ENCODE measurements at places on chromosomes 16 and 17. TPM values are rescaled to one million over a fixed set of nuclear protein-coding genes. Genes with fewer than 3 reads are reported as not detected.

GRCh38 chr17:76240461-76241203 lies at the start of gene RNF157:
RNF157 (minus strand) TSS chr17:76240493; CDS start chr17:76240240, 253 bp downstream.
- no peaks in the 10 kb centered on the region for H3K36me3 ChIP-seq
- H3K27me3 ChIP-seq = no peaks in the 10 kb centered on the region
- no peaks in the 10 kb centered on the region for H3K4me1 ChIP-seq
- peak; percentile 60 for DNase-seq
- peak within 1 kb of the TSS; percentile 67 for H3K4me3 ChIP-seq

DNA sequence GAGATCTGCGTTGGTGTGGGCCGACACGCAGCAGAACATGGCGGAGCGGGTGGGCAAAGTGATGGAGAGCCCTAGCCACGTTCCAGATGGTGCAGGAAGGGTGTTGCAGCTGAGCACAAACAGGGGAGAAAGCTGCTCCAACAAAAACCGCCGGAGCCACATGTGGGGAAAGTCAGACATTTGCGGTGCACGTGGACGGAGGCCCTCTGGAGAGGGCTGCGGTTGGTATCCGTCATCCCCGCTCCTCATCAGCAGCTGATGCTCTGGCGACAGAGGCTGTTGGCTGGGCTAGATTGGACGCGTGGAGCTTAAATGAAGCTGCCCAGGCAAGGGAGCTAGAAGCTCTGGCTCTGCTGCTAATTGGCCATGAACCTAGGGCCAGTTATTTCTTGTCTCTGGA lies 43.5 kb upstream of the ADCY9 start:
- H3K36me3 ChIP-seq = no peaks in the 10 kb centered on the region
- no peak overlapping the region for H3K27ac ChIP-seq
- H3K27me3 ChIP-seq = no peaks in the 10 kb centered on the region
- no peaks in the 10 kb centered on the region for H3K4me1 ChIP-seq

DNA sequence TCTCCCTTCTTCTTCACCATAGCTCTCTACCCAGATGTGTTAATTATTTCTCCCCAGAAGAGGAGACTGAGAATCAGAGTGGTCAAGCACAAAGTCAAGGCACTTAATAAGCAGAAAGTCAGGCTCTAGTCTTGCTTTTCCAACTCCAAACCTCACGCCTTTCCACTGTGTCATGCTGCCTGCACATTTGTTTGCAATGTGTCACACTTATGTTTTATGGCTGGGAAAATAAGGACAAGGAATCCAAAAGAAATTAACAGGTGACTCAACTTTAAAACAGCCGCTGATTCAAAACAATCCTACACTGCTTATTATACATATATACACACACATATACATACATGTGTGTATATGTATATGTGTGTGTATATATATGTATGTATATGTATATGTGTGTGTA lies 255.7 kb upstream of the DYNLRB2 start:
- H3K36me3 ChIP-seq = no peaks in the 10 kb centered on the region
- DNase-seq = no peak
- H3K4me1 ChIP-seq = no peaks in the 10 kb centered on the region
- H3K4me3 ChIP-seq = no peak overlapping the region
- no peaks in the 10 kb centered on the region for H3K27me3 ChIP-seq

GRCh38 chr17:29732209-29732608 lies 109.5 kb upstream of the CORO6 start:
- no peak for DNase-seq
- no peaks in the 10 kb centered on the region for H3K4me1 ChIP-seq
- no peaks in the 10 kb centered on the region for H3K36me3 ChIP-seq
- no peaks in the 10 kb centered on the region for H3K27me3 ChIP-seq
- H3K4me3 ChIP-seq = no peak overlapping the region
- H3K27ac ChIP-seq = no peak overlapping the region

DNA sequence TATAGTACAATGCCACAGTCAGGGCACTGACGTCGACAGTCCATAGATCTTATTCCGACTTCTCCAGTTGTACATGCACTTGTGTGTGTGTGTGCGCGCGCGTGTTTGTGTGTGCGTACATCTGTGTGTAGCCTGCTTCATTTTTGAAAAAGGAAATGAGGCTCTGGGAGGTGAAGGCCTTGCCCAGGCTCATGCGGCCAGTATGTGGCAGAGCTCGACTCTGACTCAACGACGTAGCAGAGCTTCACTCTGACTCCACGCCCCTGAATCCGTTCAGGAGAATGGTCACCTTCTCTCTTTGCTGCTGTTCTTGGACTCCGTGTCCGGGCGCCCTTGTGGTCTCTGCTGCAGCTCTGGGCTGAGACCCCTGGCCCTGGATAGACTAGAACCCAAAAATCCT lies 81.6 kb upstream of the CIBAR2 start:
- H3K27me3 ChIP-seq = no peaks in the 10 kb centered on the region
- H3K36me3 ChIP-seq = no peaks in the 10 kb centered on the region

GRCh38 chr16:78583441-78583840 lies 484.0 kb downstream of the WWOX start:
- no peaks in the 10 kb centered on the region for H3K36me3 ChIP-seq
- no peaks in the 10 kb centered on the region for H3K4me1 ChIP-seq
- H3K27ac ChIP-seq = no peak overlapping the region

DNA sequence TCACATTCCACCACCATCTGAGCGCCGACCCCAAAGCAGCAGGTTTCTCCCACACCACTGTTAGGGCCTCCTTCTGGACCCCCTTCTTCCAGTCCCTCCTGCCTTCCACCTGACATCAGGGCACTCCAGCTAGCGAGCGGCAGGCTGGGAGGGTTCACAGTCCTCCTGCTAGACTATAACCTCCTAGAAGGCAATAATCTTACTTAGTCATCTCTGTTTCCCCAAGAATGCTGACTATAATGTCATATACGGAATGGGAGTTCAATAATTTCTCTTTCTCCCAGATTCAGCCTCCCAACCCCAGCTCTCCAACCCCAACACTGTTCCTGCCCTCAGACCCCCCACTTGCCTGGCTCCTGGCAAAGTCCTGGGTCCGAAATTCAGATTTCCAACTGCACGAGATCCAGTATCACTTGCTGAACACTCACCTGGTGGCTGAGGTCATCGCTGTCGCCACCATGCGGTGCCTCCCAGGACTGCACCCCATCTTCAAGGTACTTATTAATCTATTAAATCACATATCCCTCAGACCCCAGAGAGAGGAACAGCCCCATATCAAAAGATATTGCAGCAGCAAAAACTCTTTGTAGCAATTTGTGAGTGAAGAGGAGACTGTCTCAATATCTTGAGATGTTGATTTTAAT lies 5.6 kb downstream of the ALOX12 start:
- H3K4me1 ChIP-seq = peaks cover 2% of the 10 kb centered on the region
- H3K27me3 ChIP-seq = no peaks in the 10 kb centered on the region
- DNase-seq = no peak
- no peaks in the 10 kb centered on the region for H3K36me3 ChIP-seq

GRCh38 chr16:17369421-17370222 lies 101.1 kb downstream of the XYLT1 start:
- H3K4me1 ChIP-seq = peaks cover 8% of the 10 kb centered on the region
- DNase-seq = peak; percentile 64
- H3K27me3 ChIP-seq = no peaks in the 10 kb centered on the region
- H3K36me3 ChIP-seq = no peaks in the 10 kb centered on the region

GRCh38 chr16:1082266-1082951 lies 9.9 kb downstream of the SSTR5 start:
- peaks cover 18% of the 10 kb centered on the region for H3K27me3 ChIP-seq
- no peak overlapping the region for H3K27ac ChIP-seq
- H3K4me3 ChIP-seq = no peak overlapping the region
- H3K36me3 ChIP-seq = no peaks in the 10 kb centered on the region
- peaks cover 3% of the 10 kb centered on the region for H3K4me1 ChIP-seq

GRCh38 chr17:80566054-80566400 lies 21.4 kb downstream of the RPTOR start:
- no peaks in the 10 kb centered on the region for H3K4me1 ChIP-seq
- H3K4me3 ChIP-seq = no peak overlapping the region
- no peaks in the 10 kb centered on the region for H3K27me3 ChIP-seq
- no peak for DNase-seq
- H3K27ac ChIP-seq = no peak overlapping the region
- H3K36me3 ChIP-seq = no peaks in the 10 kb centered on the region

GRCh38 chr17:36673637-36674277 lies 72.4 kb downstream of the MRM1 start:
- H3K36me3 ChIP-seq = no peaks in the 10 kb centered on the region
- H3K4me1 ChIP-seq = no peaks in the 10 kb centered on the region
- DNase-seq = no peak
- H3K27me3 ChIP-seq = no peaks in the 10 kb centered on the region

DNA sequence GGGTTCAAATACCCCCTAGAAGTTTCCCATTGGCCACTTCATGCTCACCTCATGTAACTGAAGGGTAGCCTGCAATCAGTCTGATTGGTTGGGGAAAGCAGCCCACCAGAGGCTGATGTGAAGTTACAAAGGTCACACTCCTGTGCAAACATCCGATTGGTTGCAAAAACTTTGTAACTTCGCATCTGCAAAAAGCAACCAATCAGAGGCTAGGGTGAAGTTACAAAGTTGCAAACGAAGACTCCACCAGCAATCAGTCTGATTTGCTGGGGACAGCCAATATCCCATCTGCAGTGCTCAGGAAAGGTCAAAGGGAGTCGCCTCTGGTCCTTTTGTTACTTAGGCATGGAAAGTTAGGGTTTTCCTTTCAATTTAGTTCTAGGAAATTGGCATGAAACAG lies 40.1 kb downstream of the TAOK1 start:
- H3K4me1 ChIP-seq = peaks cover 4% of the 10 kb centered on the region
- DNase-seq = no peak
- no peaks in the 10 kb centered on the region for H3K27me3 ChIP-seq
- no peak overlapping the region for H3K27ac ChIP-seq
- H3K36me3 ChIP-seq = no peaks in the 10 kb centered on the region

GRCh38 chr17:51629232-51629631 lies 368.9 kb downstream of the UTP18 start:
- no peaks in the 10 kb centered on the region for H3K4me1 ChIP-seq
- no peak overlapping the region for H3K27ac ChIP-seq
- no peak overlapping the region for H3K4me3 ChIP-seq
- H3K27me3 ChIP-seq = no peaks in the 10 kb centered on the region

DNA sequence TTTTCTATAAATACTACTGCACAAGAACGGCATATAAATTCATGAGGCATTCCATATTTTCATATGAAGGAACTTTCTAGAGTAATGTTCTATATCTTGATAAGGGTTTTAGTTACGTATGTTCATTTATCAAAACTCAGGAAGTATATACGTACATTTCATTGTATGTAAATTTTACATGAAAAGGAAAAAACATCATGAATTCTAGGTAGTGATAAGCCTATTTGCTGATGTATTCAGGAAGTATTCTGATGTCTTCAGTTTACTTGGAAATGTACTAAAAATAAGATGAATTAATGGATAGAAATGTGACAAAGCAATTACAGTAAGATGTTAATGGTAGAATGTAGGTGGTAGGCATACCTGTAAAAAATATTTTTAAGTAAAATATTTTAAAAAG lies 4.7 kb downstream of the DGKE start:
- no peak for DNase-seq
- H3K27ac ChIP-seq = no peak overlapping the region
- peaks cover 9% of the 10 kb centered on the region for H3K4me1 ChIP-seq
- no peaks in the 10 kb centered on the region for H3K36me3 ChIP-seq
- no peaks in the 10 kb centered on the region for H3K27me3 ChIP-seq

GRCh38 chr16:79407005-79407404 lies 193.5 kb downstream of the MAF start:
- H3K4me3 ChIP-seq = no peak overlapping the region
- H3K4me1 ChIP-seq = no peaks in the 10 kb centered on the region
- no peak for DNase-seq
- H3K36me3 ChIP-seq = no peaks in the 10 kb centered on the region
- H3K27ac ChIP-seq = no peak overlapping the region
- no peaks in the 10 kb centered on the region for H3K27me3 ChIP-seq

GRCh38 chr16:73143002-73143401 lies 95.1 kb upstream of the ZFHX3 start:
- H3K27me3 ChIP-seq = no peaks in the 10 kb centered on the region
- no peaks in the 10 kb centered on the region for H3K36me3 ChIP-seq
- H3K27ac ChIP-seq = no peak overlapping the region
- no peak for DNase-seq

DNA sequence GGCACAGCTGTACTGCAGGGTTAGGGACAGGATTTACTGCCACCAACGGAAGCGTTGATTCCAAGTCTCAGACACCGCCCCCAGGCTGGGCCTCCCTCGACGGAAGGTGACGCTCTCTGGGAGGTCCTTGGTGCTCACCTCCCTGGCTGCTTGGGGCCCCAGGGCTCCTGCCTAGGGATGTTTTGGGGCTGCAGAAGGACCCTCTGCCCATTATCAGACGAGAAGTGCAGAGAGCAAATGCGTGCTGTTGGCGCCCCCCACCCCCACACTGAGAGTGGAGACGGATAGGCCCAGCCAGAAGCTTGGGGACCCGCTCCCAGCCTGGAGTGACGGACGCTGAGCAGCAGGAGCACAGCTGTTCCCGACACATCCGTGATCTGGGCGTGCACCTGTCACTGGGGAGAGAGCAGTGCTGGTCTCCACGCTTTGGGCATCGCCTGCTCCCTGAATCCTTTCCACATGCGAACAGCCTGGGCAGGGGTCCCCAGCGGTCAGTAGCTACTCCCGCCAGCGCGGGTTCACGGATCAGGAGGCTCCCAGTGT lies 5.1 kb upstream of the SOX8 start:
- H3K4me3 ChIP-seq = no peak overlapping the region
- no peak for DNase-seq
- H3K36me3 ChIP-seq = no peaks in the 10 kb centered on the region
- H3K27me3 ChIP-seq = peaks cover 12% of the 10 kb centered on the region
- H3K4me1 ChIP-seq = no peaks in the 10 kb centered on the region

DNA sequence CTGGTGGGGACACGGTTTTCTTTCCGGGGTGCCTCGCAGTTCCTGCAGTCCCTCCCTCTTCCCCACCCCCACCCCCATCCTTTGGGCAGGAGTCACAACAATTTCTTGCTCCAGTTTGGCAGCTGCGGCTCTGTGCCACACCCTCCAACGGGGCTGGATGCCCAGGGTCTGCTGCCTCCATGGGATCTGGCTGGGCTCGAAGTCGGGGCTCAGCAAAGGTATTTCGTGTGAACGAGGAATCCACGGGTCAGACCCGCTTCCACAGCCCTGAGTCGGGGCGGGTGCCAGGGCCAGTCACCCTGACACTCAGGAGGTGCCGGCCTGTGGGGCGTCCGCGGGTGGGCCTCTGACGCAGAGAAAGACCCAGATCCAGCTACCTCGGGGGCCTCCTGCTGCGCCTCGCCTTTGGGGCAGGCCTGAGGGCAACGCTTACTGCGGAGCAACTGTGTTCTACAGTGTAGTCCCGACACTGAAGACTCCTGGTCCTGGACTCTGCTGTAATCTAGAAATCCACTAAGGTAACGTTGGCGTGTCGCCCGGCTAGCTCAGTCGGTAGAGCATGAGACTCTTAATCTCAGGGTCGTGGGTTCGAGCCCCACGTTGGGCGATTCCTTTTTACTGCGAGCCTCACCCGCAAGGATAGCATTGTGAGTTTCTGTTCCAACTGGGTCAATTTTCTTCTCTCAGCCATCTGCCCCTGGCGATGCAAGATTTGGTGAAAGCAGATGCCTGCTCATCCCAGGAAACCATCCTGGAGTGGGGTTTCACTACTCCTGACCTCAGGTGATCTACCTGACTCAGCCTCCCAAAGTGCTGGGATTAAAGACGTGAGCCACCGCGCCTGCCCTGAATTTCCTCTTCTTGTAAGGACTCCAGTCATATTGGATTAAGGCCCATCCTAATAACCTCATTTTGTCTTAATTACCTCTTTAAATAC lies 12.6 kb upstream of the OR1F1 start:
- H3K36me3 ChIP-seq = no peaks in the 10 kb centered on the region
- no peak for DNase-seq
- peaks cover 76% of the 10 kb centered on the region for H3K27me3 ChIP-seq
- H3K4me3 ChIP-seq = no peak overlapping the region
- no peaks in the 10 kb centered on the region for H3K4me1 ChIP-seq

Gene KNOP1
- total RNA-seq = 28.0 TPM

Gene TRAPPC1
- total RNA-seq = 116 TPM

Gene GNG13
- not detected for total RNA-seq

Gene CACNG5
- not detected for total RNA-seq

Gene WNT9B
- total RNA-seq = not detected

Gene PRAC2
- 12.9 TPM for total RNA-seq
